Jurkat, Clone E6-1 (cell line): ENCODE measurements at places on chromosomes 6 and 20.

DNA sequence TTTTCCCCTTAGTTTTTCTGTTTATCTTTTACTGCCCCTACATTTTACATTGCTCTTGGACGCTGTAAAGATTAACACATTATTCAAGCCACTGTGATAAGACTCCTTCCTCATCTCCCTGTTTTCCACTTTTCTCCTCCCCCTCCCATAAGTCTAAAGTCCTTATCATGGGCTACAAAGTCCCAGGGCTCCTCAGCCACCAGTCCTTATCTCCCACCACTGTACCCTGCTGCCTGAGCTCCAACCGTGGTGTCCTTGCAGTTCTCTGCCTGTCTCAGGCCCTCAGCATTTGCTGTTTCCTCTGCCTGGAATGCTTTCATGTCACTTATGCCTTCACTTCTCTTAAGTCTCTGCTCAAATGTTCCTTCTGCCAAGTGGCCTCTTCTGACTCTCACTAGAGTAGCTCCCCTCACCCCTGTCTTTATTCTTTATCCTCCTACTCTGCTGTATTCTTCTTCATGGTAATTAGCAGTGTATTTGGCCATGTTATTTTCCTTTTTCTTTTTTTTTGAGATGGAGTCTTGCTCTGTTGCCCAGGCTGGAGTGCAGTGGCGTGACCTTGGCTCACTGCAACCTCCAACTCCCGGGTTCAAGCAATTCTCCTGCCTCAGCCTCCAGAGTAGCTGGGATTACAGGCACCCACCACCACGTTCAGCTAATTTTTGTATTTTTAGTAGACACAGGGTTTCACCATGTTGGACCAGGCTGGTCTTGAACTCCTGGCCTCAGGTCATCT, 10.8 kb upstream of the LATS1 start:
- no peak for DNase-seq

DNA sequence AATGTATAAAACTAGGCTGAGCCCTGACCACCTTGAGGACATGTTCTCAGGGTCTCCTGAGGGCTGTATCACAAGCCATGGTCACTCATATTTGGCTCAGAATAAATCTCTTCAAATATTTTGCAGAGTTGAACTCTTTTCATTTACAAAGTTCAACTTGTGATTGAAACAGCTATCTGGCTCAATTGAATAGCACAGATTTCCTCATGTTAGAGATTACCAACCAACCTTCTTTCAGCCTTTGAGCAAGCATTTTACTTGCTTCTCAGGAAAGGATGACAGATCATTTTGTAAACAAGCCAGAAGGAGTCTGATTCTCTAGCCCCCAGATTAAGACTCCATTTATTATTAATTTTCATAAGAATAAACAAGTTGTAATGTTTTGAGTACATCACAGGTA, 111.0 kb upstream of the DOK5 start:
- DNase-seq: no peak

DNA sequence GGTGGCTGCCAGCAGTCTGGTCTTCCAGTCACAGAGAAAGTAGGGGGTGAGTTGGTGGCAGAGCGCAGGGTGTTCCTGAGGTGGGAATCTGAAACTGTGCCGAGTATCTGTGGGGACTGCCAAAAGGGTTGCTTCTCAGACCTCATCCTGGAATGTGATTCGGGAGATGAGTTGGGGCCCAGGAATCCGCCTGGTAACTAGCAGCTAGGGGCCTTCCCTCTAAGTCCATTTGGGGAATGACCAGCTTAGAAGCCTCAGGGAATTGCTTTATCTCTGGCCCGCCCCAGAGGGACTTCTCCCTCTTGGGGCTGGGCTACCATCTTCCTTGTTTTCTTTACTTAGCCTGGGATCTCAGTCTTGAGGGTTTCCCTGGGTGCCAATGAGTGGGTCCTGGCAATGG, 49.6 kb downstream of the MOCS1 start:
- DNase-seq: no peak

GRCh38 chr6:155936551-155936950, 480.9 kb upstream of the NOX3 start:
- DNase-seq: no peak

- no peak for DNase-seq
Observed at GRCh38 chr20:35511814-35512420, 17.5 kb downstream of the C20orf173 start.

- DNase-seq: no peak
Observed at GRCh38 chr20:9515741-9516233, 1.4 kb downstream of the LAMP5 start.

DNA sequence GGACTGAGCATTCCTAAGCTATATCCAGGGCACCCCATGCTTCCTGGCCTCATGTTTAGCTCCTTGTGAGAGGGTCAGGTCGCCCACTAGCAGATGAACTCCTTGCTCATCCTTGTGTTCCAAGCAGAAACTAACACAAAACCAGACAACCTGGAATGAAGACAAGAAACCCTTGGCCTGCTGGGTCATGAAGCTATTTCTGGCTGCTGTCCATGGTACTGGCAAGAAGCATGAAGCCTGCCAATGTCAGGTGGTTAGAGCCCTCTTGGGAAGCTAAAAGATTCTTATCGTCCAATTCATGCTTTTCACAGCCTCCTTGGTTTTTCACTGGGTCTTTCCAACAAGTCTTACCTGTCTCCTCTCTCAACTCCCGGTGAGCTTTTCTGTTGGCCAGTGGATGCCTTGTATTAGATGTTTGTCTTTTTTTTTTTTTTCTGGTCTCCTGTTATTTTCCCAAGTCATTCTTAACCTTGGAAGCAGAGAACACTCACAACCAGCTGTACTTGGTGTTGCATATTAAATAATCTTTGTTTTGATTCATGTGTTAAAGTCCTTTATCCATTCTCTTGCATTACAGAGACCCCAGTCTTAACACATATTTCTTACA, 180.3 kb downstream of the ANKRD60 start:
- peak; percentile 66 for DNase-seq

- DNase-seq: no peak
Observed at GRCh38 chr6:139713900-139714506, 339.6 kb upstream of the CITED2 start.

GRCh38 chr20:29878777-29879442, 1378.6 kb upstream of the DEFB115 start:
- no peak for DNase-seq

DNA sequence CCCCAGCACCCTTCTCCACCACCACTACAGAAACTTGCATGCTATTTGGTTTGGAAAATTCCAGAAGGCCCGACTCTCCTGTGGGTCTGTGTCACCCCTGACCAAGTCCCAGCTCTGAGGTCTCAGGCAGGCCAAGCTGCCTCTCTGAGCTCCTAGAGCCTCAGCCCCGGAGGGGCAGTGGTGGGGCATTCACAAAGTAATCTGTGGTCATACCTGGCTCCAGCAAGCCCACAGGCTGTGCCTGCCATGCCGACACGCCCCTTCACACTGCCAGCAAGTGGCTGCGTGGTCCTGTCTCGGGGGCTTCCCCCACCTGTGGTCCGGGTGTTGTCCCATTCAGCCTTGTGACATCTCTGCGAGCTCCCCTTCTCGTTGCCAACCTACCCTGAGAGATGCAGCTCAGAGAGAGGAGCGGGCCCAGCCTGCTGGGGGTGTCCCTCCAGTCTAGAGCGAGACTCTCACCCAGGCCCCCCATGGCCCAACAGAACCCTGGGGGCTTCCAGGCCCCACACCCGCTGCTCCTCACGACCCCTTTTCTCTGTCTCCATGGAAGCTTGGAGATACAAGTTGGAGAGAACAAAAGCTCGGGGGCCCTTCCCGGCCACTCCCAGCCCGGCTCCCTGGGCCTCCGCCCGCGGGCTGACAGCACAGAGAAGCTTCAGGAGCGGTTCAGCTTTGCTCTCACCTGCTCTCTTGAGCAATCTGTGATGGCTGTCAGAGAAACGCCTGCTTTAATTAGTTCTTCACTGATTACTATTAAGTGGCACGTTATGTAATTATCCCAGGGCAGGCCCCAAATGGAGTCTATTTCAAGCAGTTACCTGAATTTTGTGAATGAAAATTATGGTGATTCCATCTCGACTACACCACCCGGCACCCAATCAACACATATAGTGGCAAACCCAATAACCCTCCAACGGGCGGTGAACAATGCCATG, 147.7 kb upstream of the PHACTR3 start:
- DNase-seq: no peak

- DNase-seq: no peak
Observed at GRCh38 chr6:37495244-37495934, 4.3 kb downstream of the CCDC167 start.

- no peak for DNase-seq
Observed at GRCh38 chr6:118122801-118123200, 215.7 kb downstream of the SLC35F1 start.

GRCh38 chr6:113979937-113980336, 9.0 kb upstream of the HDAC2 start:
- no peak for DNase-seq

DNA sequence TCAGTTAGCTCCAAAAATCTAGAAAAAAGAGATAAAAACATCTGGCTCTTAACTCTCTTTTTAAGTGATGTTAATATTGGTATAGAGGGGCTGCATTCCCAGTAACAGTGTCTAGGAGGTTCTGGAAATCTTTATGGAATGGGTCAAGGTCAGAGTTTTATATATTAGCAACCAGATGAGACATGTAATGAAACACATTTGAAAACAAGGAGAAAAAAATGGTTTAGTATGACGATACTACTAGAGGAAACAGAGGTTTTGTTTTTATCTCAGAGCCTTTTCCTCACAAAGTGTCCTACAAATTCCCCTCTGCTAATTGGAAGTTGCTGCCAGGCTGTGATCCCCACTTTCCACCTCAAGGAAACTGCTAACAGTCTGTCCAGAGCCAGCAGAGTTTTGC, 100.6 kb upstream of the ISM1 start:
- DNase-seq: no peak

DNA sequence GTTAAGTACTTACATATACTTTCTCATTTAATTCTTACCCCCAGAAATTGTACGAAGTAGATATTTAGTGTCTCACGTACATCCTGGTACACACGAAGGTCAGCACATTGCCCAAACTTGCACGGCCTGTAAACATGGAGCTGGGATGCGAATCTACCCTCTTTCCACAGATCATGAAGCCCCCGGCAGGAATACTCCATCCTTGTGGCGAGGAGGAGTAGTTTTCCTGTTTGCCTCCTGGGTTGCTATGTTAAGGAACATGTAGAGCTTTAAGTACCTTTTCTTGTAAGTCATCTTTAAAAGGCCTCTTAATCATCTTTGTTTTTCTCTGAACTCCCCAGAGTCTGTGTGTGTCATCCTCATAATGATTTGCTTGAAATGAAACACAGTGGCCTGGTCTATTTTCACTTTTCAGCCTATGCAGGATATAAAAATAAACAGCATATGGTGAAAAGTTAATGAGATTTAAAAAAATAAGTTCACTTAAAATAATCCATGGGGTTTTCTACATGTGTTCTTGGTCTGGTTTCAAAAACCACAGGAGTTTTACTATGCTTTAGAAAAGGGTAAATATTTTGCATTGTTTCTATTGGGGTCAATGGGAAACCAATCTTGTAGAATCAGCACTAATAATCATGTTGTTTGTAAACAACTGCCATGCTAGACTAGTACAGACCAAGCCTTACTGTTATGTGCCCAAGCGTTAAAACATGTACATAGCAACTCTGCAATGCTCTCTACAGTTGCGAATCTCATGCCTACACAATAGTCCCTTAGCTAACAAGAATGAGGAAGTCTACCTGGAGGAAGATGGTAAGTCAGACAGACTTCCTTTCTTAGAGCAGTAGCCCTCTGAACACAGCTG, 9.3 kb upstream of the ARID1B start:
- no peak for DNase-seq

DNA sequence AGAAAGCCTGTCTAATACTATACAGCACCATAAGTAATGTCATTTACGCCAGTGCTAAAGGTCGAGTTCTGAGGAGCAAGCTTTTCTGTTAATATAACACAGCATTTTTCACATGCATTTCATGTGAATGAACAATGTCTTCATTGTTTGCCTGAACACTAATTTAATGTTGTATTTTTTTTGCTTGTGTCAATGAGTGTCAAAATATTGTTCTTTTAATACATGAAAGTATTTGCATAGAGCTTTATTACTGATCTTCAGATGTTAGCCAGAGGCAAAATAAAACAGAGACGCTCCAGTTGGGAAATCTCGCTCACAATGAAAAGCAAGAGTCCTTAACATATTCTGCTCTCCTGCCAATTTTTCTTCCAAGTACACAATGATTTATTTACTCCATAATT, 151.8 kb downstream of the FOXC1 start:
- no peak for DNase-seq

GRCh38 chr6:168264593-168265335, 54.8 kb downstream of the DACT2 start:
- no peak for DNase-seq

DNA sequence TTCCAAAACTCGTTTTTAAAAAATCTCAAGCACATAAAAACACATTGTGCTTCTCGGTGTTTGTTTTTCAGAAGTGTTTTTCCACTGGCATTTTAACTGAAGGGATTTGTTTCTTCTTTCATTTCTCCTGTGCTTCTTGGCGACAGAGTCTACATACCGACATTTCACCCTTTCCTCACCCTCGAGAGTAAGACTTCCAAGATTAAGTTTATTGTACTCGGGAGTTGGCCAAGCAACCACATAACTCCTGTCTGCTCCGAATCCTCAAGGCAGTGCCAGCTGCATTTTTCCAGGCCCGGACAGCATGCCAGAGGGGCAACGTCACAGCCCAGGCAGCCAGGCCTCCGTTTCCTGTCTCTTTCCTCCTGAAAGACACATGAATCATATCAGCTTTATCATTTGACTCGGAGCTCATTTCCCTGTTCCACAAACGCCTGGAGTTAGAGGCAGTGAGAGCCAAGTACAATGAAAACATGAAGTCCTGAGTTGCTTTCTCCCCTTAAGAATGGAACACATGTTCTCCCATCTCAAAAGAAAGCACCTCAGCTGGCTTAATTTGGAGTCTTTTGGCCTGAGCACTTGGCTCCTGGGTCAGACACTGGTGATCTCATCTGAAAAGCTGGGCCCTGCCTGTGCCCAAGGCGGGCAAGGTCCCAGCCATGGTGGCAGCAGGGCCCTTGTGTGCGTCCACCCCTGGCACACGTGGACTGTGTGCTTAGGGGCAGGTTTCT, 23.2 kb upstream of the FAM50B start:
- DNase-seq: no peak

GRCh38 chr6:133542056-133542821, 301.1 kb downstream of the EYA4 start:
- DNase-seq: no peak

- no peak for DNase-seq
Observed at GRCh38 chr6:37283671-37284151, 25.8 kb upstream of the TMEM217 start.

DNA sequence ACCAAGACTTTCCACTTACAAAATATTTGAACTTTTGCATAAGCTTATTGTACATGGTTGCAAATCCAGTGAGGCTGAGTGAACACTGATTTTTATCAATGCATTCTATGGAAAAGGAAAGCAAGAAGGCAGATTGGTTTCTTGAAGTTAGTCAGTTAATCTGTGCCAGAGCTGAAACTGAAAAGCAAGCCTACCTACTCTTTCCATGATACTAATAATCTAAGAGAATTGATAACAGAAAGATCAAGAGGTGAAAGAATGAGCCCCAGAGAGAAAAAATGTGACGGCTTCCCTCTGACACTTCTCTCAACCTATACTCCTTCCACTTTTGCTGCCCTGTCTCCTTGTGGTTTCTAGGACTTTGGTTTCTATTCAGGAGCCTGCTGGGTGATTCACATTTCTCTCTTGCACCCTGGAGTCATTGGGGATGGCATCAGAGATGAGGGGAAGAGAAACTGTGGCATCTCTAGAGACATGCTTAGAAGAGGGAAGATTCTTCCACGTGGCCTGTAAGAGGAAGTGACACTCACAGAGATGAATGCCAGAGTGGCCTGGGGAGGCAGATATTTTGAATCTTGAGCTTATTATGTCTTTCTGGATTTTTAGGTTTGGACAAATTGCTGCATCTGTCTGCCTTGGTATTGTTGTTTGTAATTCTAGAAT, 158.6 kb upstream of the RIMS1 start:
- no peak for DNase-seq
